ENCODE measurements at places on chromosomes 11 and 22.

GRCh38 chr11:69204941-69205742 lies 49.4 kb downstream of the SMIM38 start:
- DNase-seq = peak; percentile 44

DNA sequence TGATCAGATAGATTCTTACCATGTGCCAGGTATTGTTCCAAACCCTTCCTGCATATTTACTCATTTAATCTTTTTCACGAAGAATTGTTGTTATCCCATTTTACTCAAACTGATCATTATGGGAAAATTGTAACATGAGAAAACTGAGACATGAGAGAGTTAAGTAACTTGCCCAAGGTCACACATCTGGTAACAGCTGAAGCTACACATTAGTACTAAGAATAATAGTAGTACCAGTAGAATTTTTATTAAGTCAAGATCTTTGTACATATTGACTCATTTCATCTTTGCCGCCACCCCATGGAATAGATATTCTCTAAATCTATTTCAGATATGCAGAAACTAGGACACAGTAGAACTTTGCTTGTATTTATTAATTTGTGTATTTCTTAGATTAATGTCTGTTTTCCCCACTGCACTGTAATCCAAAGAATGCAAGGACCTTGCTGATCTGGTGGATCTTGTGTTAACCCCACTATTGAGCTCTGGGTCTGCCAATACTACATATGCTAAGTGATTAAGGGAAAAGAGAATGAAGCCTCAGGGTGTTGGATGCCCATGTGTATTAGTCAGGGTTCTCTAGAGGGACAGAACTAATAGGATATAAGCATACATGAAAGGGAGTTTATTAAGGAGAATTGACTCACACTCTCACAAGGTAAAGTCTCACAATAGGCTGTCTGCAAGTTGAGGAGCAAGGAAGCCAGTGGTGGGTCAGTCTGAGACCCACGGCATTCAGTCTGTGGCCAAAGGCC lies 72.8 kb downstream of the PARVA start:
- no peak for DNase-seq

DNA sequence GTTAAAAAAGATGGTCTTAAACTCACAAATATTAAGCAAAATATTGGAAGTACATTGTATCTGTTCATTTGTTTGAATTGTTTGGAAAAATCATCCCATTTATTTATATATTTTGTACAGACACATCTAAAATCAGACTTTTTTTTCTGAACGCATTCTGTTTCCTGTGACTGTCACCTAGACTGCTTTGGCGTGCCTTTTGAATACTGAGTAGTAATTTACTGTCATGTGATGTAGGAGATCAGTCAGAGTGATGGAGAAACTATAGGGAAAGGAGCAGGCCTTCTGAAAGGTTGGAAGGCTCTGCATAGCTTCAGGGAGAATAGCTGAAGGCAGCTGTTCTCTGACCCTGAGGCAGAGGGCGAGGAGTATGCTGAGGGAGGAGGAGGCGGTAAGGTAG lies 452.0 kb upstream of the ARHGAP42 start:
- DNase-seq = no peak

- no peak for DNase-seq
Observed at GRCh38 chr11:16441461-16441860, 85.1 kb upstream of the SOX6 start.

DNA sequence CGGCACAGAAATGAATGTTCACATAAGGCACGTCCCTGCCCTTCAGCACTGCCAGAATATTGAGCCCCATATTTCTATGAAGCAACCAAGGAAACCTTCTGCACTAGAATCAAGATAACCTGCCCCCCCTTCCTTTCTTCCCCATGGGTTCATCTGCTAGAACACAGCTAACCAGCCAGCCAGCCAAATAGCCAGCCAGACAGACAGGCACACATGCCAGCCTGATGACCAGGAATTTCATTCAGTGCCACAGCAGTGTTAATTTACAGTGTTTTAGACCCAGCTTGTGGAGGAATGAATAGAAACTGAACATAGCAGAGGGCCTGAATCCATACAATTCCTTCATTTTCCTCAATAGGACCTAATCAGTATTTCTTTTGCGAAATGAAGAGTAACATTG lies 57.0 kb downstream of the TENM4 start:
- DNase-seq = no peak

DNA sequence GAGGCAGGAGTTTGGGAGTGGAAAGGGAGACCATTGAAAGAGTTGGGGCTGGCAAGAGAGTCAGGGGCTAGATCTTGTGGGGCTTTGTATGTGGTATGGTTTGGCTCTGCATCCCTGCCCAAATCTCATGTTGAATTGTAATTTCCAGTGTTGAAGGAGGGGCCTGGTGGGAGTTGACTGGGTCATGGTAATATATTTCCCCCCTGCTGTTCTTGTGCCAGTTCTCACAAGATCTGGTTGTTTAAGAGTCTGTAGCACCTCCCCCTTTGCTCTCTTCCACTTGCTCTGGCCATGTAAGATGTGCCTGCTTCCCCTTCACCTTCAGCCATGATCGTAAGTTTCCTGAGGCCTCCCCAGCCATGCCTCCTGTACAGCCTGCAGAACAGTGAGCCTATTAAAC lies 10.1 kb upstream of the RAB3IL1 start:
- DNase-seq = no peak

GRCh38 chr11:117872420-117872961 lies 4.0 kb downstream of the FXYD6 start:
- no peak for DNase-seq

- no peak for DNase-seq
Observed at GRCh38 chr11:86443415-86443814, 68.7 kb downstream of the CCDC81 start.

DNA sequence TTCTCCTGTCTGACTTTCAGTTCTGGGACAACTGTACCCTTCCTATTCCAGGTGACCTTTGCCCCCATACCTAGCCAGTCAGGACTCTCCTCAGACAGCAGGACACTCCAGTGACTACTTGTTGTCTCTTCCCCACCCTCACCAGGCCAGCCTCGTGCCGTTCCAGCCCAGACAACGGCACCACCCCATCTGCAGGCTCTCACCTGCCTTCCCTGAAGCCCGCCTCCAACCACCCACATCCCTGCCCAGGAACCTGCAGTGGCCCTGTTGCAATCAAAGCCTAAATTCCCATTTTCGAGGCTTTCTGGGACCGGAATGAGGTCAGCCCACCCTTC lies 3.7 kb downstream of the IL2RB start:
- peak; percentile 63 for DNase-seq

DNA sequence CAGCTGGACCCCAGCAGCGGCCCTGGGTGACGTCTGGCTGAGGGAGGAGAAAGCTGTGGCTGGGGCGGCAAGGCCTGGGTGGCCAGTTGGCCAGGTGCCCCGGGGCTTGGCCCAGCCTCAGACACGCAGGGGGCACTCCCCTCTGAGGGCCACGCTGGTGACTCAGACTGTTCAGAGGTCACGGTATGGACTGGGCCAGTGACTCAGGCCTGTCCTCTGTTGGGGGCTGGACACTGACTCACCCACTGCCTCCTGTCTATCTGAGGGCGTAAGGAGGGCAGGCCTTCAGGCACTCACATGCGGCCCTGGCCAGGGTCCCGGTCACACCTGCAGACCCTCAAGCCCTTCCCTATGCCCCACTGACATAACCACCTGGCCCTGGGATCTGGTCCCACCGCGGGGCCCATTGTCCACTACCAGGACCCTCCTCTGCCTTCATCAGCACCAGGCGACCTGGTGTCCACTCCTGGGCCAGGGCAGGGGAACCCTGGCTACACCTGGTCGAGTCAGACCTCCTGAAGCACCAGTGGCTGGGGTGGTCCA lies 3.7 kb upstream of the MUC5AC start:
- DNase-seq = peak; percentile 69

DNA sequence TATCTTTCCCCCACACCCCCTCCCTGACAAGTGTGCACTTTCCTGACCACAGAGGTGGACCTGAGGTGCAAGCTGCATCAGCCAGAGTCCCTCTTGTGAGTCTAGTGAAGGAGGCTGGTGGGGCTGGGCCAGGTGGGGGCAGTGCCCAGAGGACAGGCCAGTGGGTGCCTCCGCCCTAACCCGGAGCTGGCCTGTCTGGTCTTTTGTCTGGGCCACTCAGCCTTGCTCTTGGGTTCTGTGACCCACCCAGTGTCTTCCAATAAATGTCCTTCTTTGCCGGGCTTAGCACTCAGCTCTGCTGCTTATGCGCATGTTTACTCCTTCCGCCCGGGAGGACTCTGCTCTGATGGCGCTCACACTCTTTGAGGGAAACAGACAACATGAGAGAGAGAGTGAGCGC lies 526.2 kb downstream of the TBC1D22A start:
- no peak for DNase-seq

GRCh38 chr11:70541176-70541575 lies 142.8 kb downstream of the CTTN start:
- DNase-seq = peak; percentile 57

DNA sequence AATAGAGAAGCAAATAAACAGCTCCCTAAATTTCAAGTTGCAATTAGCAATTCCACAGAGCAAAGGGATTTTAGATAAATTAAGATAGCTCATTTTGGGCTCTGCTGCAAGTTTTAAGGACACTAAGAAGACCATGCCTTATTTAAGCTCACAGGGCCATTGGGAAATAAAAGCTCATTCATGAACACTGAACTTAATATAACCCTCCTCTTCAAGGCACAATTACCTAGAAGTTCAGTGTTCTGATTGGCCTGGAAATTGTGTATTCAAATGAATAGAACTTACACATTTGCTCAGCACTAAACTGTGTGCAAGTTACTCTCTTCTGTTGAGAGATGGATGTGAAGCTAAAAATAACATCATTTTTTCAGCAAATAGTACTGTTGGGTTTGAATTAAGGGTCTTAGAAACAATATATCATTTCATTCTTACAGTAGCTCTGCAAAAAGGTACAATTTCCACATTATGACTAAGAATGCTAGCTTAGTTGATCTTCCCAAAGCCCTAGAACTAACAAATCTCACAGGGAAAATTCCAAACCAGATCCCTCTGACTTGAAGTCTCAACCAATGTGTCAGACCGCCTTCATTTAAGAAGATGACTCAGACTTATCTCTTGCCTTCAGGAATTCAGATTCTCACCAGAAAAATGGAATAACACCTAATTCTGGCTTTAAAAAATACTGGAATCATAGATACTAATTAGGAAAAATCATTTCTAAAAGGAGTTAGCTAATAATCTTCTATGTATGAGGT lies 87.4 kb upstream of the LRRC55 start:
- DNase-seq = no peak

GRCh38 chr11:45577752-45578151 lies 87.7 kb downstream of the CHST1 start:
- DNase-seq = peak; percentile 21

- no peak for DNase-seq
Observed at GRCh38 chr11:28123151-28123581, 15.0 kb downstream of the METTL15 start.

- no peak for DNase-seq
Observed at GRCh38 chr11:13429836-13430235, 33.2 kb downstream of the BTBD10 start.

DNA sequence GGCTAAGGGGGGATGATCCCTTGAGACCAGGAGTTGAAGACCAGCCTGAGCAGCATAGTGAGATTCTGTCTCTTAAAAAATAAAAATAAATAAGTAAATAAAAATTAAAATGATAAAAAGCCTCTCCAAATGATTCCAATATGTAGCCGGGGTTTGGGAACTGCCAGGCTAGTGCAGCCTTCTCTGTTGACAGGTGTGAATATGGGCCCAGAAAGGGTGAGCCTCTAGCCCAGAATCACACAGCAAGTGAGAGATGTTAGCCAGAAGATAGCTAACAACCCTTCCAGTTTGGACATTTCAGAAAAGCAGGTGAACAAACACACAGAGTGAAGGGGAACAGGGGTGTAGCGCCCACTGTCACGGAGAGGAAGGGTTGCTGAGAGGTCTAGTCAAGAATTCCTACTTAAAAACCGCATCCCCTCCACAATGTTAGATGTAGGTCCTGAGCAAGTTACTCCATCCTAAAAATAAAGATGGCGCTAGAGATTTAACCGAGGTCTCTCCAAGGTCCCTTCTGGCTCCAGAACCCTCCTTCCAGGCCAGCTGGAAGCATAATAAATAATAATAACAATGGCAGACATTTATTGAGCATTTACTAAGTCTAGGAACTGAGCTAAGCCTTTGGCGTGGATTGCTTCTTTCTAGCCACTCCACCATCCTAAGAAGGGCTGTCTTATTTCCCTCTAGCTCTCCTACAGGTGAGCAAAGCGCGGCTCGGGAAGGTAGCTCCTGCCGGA lies 51.6 kb downstream of the CYTH4 start:
- DNase-seq = no peak

Data from chondrocyte (in vitro differentiated cells).